ENCODE measurements at places on chromosomes 1 and 21.

DNA sequence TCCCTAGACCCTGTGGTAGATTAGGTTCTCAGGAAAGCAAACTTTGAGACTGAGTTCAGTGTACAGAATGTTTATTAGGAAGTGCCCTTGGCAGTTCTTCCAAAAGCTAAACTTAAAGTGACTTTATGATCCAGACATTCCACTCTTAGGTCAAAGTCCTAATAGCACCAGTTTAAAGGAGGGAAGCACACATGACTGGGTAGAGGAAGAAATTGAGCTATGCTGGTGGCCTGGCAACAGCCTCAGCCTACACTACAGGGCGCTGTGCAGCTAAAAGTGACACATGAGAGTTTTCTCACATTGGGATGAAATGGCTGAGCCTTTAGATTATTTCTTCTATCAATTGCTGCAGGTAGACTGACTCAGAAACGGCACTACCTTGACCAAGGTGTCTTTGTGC is 280.4 kb downstream of the BRINP2 start:
- DNase-seq, result peak; percentile 7

DNA sequence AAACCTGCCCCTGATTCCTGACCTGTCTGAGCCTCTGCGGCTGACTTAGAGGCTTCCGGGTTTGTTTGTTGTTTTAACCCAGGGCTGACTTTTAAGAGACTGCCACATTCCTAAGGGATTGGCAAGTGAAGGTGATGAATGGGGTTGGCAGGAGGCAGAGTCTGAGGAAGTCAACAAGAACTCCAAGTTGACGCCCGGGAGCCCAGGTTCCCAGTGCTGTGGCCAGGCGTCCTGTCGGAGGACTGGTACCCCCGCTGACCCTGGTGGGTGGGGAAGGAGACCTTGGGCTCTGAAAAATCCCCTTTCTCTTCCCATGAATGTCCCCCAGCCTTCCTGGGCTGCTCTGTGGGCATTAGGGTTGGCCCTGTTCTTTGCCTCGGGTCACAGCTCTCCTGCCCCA is 19.7 kb upstream of the EPS8L3 start:
- no peak for DNase-seq

DNA sequence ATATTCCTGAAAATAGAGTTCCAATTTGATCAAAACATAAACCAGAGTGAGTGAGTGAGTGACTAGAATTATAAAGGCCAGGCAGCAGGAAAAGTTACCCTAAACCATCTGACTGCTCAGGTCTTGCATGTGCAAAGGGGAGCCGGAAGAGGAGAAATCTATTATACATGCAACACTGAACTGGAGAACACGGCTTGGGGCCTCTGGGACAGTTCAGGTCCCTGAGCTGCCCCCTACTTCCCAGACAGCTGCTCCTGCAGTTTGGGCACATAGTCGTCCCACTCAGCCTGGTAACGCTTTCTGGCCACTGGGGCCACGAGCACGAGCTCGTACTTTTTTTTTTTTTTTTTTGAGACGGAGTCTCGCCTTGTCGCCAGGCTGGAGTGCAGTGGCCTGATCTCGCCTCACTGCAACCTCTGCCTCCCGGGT is 40.1 kb downstream of the PTPRC start:
- no peak for DNase-seq

GRCh38 chr1:57943365-57943764 is 519.5 kb upstream of the DAB1 start:
- DNase-seq, result no peak

GRCh38 chr1:119228335-119229080 is 88.1 kb upstream of the WARS2 start:
- DNase-seq, result no peak

GRCh38 chr1:168380945-168381344 is 100.3 kb downstream of the TBX19 start:
- no peak for DNase-seq

GRCh38 chr1:71193153-71193552 is 112.3 kb upstream of the ZRANB2 start:
- no peak for DNase-seq

Measured in OCI-M1 (cell line).